Kasumi-1 (cell line): ENCODE measurements at places on chromosomes 1 and 21.

DNA sequence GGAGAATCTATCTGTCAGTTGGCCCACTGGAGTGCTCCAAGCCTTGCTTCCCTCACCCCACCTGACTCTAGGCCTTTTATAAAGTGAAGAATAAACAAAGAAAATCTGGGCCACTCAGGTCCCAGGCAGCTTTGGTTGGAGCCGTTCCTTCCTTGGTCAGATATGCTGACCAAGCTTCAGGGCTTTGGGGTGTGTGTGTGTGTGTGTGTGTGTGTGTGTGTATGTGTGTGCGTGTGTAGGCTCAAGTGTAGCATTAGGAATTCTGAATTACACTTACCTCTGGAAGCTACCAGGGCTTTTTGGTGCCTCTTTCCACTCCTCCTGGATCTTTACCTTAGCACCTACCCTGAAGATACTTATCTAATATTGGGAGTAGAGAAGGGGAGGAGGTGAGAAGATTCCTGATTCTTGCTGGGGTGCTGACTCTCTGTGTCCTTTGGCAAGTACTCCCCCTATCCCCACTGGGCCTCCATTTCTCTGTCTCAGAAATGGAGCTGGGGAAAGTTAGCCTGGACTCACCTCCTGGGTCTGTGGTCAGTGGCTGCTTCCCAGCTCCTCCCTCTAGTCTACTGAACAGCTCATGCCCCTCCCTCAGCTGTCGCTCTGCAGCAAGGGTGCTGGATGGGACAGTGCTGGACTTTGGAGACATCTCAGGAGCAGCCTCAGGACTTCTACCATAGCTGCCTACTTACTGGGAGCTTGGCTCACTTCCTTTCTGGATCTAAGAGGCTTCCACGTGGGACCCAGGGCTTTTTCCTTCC is 10.8 kb downstream of the FOXD2 start:
- no peak for DNase-seq

DNA sequence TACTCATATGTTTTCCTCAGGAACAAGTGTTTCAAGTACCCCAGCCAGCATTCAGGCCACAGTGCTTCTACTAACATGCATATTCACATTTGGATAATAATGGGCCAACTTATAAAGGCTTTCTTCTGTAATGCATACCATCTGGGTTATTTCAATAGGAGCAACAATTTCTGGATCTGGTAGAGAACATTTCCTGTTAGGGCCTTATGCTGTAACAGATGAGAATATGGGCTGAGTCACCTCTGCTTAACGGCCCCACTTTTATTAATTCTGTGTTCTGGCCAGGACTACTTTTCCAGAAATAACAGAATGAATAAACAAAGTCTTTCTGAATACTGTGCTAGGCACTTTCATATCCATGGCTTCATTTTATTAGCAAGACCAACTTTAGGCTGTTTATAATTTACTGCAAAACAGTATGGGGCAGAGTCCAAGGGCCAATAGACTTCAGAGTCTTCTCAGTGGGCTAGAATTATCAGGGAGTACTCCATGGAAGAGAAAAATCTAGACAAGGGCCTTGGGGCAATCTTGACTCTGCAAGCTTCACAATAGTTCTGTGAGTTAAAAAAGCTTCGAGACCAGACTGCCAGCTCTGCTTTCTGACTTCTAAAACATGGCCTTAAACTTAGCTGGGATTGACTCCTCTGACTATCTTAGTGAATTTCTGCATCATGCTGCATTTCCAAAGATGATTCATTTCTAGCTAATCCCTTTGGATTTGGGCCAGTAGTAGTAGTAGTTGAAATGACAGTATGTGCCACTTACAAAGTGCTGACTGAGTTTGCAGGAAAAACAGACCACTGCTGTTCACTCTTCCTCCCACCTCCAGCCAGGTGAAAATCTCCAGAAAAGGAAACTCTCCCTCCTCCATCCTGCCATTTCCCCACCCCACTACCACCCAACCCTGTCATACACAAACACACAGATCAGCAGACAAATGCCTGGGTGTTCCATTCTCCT is 8.2 kb upstream of the SSX2IP start:
- no peak for DNase-seq

DNA sequence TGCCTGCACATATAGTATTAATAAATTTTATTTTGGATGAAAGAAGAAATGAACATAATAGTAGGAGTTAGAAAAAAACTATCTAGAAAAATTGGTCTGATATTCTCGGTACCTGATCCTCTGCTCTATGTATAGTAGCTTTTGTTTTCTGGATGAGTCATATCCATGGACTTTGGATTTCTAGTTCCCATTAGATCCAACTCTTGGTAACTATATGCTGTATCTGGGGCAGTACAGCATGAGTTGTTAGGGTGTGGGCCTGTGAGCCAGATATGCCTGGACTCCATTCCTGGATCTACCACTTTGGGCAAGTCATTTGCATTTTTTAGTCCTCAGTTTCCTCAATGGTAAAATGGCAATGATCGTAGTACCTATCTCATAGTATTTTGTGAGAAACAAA is 372.2 kb upstream of the PKN2 start:
- no peak for DNase-seq

DNA sequence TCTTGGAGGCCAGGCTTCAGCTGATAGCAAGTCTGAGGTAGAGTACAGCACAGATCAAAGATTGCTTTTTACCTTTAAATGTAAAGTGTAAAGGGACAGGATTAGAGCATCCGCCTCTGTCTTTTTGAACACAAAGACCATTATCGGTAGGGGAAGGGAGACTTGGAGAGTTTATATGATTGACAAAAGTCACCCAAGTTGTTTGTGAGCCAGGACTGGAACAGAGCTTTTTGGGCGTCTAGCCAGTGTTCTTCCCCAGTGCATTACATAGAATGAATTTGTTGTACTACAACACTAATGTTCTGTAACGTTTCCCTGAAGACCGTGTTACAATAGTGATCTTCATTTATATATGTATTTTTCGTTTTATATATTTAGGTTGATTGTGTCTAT is 9.3 kb upstream of the PIGC start:
- no peak for DNase-seq

DNA sequence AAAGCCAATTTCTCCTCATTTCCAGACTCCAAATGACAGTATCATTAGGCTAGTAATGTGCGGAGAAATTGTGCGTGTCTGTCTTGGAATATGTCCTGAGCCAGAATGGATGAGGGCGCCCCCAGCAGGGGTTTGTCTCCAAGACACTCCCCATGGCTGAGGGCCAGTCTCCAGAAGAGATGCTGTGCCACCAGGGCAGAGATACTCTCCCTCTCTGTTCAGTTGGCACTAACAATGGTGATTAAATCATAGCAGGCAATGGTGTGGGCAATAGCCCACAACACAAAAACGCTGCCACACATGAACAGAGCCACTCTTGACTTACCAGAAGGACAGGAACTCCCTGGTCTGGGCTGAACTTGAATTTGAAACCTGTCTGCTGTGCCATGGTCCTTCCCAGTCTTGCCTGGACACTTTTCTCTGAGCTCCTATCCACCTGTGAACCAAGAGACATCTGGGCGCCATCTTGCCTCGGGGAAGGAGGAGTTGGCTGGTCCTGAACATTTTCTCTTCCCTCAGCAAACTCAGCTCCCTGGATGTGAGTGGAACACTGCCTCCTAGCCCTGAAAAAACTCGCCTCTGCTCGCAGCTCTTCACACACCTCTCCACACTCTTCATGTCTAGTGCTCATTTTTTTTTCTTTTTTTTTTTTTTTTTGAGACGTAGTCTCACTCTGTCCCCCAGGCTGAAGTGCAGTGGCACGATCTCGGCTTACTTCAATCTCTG is 14.8 kb upstream of the ADGRB2 start:
- no peak for DNase-seq

- no peak for DNase-seq
Measured at GRCh38 chr21:34935452-34935851, 113.7 kb downstream of the RUNX1 start.

- DNase-seq: no peak
Measured at GRCh38 chr1:81978945-81979344, 178.2 kb downstream of the ADGRL2 start.

DNA sequence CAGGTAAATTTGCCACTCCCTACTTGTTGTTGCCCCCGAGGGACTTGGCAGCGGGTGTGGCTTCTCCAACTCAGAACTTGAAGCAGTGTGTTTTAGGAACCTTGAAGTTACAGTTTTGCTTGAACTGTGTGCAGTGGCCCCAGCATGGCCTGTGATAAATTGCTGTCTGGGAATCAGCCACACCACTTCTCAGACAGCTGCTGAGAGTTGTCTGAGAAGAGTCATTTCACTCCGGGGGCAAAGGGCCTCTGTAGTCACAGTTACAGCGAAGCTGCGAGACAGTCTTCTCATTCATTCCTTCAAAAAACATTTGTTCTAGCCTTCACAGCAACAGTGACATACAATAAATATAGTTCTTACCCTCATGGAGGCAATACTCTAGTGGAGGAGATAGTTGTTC is 70.3 kb downstream of the PROX1 start:
- DNase-seq: no peak

GRCh38 chr1:3060127-3060526 is 8.9 kb upstream of the PRDM16 start:
- no peak for DNase-seq

GRCh38 chr21:41141031-41141457 is 26.9 kb upstream of the BACE2 start:
- no peak for DNase-seq

DNA sequence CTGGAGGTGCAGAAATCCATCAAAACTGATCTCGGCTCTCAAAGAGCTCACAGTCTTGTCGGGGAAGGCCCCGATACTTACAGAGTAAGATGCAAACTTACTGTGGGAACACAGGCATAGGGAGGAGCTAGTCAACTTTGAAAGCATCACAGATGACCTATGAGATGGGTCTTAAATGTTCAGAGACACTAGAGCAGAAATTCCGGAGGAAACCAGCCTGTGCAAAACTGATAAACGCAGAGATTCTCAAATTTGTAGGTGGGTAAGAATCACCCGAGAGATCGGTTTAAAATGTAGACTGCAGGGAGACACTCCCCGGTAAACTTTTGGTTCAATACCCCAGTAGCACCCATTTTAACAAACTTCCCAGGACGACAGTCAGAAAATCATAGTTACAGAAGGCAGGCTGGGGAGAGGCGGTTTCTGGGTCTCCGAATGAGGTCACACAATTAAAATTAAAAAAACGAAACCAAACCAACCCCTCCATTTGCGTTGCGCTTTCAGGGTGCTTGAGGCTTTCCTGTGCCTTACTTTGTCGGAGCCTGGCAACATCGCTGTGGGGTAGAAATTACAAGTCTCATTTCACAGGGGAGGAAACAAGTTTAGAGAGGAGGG is 755 bp upstream of the THRAP3 start:
- peak; percentile 67 for DNase-seq

DNA sequence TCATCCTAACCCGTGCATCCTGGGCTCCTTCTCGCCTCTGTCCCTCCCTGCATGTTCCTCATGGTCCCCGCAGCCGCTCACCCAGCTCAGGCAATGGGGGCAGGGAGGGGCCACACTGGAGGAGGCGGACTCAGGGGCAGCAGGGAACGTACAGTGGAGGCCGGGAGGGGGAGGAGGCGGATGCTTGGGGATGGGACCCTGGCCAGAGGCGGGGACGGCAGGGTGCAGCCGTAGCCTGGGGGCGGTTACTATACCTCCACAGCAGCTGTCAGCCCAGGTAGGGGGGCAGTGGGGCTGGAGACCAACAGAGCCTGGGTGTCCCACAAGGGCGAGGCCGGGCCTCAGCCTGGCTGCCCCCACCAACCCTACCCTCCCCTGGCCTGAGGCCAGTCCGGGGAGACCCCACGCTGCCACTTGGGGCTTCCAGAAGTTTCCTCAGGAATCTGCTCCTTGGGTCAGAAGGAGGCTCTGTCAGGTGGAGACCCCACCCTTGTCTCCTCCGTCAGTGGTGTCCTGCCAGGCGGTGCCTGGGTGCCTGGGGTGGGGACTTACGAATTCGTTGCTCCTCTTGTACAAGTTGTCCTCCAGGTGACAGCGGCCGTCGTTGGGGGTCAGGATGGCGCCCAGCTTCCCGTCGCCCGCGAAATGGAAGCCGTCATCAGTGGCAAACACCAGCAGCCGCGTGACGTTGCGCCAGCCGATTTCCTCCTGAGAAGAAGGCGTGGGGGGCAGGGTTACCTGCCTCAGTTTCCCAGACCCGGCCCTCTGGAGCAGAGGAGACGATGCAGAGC is 20.7 kb downstream of the ITGB2 start:
- DNase-seq: no peak

GRCh38 chr1:59230622-59231021 is 66.3 kb upstream of the FGGY start:
- DNase-seq: no peak

GRCh38 chr1:27806758-27807157 is 23.8 kb upstream of the PPP1R8 start:
- DNase-seq: no peak

- no peak for DNase-seq
Measured at GRCh38 chr1:36625253-36625934, 142.7 kb upstream of the CSF3R start.

GRCh38 chr1:58045094-58045705 is 501.3 kb downstream of the OMA1 start:
- DNase-seq: no peak

GRCh38 chr1:11071463-11072215 is 11.8 kb upstream of the SRM start:
- no peak for DNase-seq

- no peak for DNase-seq
Measured at GRCh38 chr1:179126338-179127060, 44.6 kb downstream of the TOR3A start.

- no peak for DNase-seq
Measured at GRCh38 chr1:9360371-9361064, 67.8 kb downstream of the SPSB1 start.

DNA sequence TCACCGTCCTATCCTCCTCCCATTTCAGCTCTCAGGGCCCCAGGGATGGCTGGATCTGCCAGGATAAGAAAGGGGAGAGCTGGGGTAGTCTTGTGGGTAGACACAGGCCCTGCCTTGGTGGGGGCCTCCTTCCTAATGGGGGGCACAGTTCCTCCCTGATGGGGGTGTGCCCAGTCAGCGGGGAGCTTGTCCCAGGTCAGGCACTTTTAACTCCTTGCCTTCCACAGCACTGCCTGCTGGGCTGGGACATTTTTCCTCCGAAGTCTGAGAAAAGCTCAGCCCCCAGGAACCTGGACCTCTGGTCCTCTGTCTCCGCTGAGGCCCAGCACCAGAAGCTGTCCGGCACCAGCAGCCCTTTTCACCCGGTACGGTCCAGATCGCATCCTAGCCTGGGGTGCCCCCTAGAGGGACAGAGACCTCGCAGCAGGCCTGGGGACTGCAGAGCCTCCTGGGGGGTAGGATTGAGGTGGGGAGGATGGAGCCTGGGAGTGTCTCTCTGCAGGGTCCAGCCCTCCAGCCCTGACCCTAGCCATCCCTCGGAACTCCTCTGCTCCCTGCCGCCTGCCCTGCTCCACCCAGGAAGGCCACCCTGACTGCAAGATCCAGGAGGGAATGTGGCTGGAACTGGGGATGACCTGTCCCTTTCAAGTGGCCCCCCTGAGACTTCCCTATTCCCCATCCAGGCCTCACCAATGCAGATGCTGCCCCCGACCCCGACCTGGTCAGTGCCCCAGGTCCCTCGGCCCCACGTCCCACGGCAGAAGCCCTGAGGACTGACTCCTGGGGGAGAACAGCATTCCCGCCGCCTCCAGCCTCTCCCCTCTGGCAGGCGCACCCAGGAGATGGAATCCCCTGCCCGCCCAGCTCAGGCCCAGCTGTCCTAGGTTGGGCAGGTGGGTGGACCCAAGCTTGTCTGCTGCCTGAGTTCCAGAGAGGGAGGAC is 12.0 kb downstream of the MIIP start:
- peak; percentile 36 for DNase-seq

- peak; percentile 23 for DNase-seq
Measured at GRCh38 chr1:169321539-169321938, 46.1 kb downstream of the NME7 start.

GRCh38 chr1:151340870-151341754 is 5.9 kb downstream of the RFX5 start:
- DNase-seq: peak; percentile 93

GRCh38 chr1:77534456-77534855 is 148.0 kb downstream of the ZZZ3 start:
- peak; percentile 43 for DNase-seq
